ENCODE measurements at places on chromosomes 4 and X. TPM values are rescaled to one million over a fixed set of nuclear protein-coding genes. Genes with fewer than 3 reads are reported as not detected.

Gene ATP8A1
- 14.0 TPM for total RNA-seq

Gene TMEM154
- 3.3 TPM for total RNA-seq

Gene GDPD2
- total RNA-seq = not detected

Gene GLRA3
- total RNA-seq = not detected

Gene MAML3
- total RNA-seq = 2.1 TPM

Gene GPR119
- not detected for total RNA-seq

Gene TMEM187
- 6.0 TPM for total RNA-seq

Gene RTL3
- total RNA-seq = 0.15 TPM

Gene GATA1
- total RNA-seq = not detected

Gene EDA
- 12.8 TPM for total RNA-seq

DNA sequence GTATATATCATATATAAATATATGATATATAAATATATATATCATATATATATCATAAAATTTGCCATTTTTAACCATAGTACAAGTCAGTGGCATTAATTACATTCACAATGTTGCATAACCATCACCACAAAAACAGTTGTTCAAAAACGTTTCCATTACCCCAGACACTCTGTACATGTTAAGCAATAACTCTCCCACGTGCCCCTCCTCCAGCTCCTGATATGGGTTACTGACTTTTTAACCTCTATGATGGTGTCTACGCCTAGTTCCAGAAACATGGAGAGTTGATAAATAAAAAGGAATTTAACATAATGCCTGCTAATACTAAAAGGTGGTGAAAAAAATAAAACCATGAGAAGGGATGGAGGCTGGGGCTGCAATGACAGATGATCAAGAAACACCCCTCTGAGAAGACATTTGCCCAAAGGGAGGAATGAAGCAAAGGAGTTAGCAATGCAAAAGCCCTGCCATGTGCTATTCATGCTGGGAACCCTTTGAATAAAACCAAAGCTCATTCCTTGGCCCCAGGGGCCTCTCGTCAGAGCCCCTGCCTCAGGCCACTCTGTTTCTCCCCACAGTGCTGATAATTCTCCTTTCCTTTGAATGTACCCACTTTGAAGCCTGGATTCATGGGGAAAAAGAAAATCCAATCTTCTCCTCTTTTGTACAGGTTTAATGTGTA is 144.3 kb downstream of the NWD2 start:
- DNase-seq = no peak

DNA sequence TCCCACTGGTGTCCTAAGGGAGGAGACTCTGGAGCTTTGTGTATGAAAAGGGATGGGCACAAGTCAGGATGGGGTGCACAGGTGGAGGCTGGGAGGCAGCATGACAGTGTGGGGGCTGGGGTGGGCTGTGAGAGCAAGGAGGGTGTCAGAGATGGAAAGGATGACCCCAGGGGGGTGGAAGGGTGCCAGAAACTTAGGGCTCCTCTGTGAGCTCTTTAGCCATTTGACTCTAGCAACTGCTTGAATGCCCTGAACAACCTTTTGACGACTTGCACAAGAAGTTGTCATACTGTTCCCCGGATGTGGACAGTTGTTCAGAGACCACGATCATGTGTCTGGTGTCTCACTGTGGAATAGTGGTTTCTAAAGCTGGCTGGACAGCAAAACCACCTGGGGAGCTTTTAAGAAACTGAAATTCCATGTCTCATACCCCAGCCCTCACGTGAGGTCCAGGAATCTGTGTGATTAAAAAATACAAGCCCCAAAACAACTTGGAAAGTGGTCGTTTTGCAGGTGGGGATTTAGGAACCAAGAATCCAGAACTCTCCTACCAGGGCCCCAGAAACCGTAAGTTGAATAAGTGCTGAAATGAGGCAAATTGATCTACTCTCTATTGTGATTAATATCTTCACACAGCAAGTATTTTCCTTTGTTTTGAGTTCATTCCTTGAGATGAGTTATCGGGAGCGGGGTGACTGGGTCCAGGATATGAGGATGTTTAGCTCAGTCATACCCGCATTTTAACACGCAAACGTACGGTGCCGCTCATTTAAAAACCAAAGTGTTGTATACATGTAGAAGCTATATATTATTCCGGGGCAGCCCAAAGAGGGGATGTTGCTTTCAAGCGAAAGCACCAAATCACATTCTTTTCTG is 3.4 kb downstream of the RHOH start:
- DNase-seq = no peak

DNA sequence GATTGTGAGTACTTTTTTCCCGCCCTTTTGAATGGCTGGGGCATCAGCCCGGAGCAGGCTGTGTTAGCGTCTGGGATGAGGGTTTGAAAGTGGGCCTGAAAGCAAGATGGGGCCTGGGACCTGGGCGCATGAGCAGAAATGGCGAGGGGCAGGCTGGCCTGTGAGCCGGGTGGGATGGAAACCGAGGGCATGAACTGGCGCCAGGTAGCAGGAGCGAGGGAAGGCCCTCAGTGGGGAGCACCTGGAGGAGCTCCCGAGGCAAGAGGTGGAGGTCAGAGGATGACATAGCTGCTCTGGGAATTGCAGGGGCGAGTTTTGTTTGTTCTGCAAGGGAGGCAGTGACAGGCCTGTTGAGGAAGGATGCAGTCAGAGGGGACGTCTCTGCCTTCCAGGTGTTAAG is 68.6 kb downstream of the RGS12 start:
- DNase-seq = no peak

- DNase-seq = no peak
These were observed 14.6 kb upstream of the SPRY1 start for GRCh38 chr4:123381996-123382395.

DNA sequence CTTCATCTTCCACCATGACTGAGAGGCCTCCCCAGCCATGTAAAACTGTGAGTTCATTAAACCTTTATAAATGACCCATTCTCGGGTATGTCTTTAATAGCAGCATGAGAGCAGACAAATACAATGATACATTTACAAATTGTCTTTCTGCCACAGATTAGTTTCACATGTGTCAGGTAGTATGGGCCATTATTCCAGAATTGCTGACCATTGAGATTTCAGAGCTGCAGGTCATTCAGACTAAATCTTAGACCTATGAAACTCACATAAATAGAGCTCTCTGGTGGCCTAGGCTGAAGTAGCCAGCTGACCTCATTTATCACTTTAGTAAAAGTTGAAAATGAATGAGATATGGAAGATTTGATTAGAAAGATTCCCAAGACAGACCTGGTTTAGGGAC is 105.8 kb downstream of the FIP1L1 start:
- DNase-seq = no peak

DNA sequence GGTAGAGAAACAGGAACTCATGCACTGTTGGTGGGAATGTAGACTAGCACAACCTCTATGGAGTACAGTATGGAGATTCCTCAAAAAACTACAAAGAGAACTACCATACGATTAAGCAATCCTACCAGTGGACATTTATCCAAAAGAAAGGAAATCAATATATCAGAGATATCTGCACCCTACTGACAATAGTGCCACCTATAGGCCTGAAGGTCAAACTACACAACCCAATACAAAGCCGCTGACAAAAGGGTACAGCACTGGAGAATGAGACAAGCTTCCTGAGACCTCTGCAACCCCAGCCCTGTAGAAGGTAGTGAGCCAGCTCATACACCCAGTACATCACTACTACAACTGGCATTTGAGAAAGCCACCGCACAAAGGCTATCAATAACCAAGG is 67.1 kb downstream of the CBR4 start:
- no peak for DNase-seq

- no peak for DNase-seq
These were observed 843.4 kb downstream of the FSTL5 start for GRCh38 chr4:161320377-161320776.

DNA sequence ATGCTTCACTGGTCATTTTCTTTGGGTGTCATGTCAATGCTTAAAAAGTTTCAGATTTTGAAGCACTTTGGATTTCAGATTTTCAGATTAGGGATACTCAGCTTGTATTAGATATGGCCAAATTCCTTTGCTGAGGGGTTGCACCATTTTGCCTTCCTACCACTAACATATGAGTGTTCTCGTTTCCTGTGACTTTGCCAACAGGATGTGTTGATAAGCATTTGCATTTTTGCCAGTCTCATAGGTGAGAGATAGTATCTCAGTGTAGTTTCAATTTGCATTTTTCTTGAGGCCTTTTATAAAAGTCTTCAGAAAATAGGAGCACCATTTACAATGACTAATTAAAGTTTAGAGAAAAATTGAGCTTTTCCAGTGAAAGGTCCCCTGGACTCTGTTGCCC is 71.6 kb upstream of the CLCN4 start:
- no peak for DNase-seq

DNA sequence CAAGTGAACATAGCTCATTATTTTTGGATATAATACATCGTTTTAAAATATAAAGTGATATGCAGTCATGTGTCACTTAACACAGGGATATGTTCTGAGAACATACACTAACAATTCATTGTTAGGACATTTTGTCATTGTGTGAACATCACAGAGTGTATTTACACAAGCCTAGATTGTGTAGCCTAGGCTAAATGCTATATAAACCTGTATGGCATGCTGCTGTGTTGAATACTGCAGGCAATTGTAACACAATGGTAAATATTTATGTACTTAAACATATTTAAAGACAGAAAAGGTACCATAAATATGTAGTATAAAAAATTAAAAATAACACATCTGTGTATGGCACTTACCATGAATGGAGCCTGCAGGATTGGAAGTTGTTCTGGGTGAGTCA is 44.9 kb upstream of the GPRIN3 start:
- no peak for DNase-seq

- DNase-seq = no peak
These were observed 71.9 kb upstream of the TFDP3 start for GRCh38 chrX:133290076-133290475.

GRCh38 chr4:180217070-180217469 is 2026.1 kb upstream of the TENM3 start:
- no peak for DNase-seq
